ENCODE measurements at places on chromosomes 12 and 14.

GRCh38 chr14:87457720-87458119 is 535.3 kb downstream of the GALC start:
- DNase-seq, result no peak

- no peak for DNase-seq
Observed at GRCh38 chr14:104494483-104494882, 85.1 kb upstream of the C14orf180 start.

DNA sequence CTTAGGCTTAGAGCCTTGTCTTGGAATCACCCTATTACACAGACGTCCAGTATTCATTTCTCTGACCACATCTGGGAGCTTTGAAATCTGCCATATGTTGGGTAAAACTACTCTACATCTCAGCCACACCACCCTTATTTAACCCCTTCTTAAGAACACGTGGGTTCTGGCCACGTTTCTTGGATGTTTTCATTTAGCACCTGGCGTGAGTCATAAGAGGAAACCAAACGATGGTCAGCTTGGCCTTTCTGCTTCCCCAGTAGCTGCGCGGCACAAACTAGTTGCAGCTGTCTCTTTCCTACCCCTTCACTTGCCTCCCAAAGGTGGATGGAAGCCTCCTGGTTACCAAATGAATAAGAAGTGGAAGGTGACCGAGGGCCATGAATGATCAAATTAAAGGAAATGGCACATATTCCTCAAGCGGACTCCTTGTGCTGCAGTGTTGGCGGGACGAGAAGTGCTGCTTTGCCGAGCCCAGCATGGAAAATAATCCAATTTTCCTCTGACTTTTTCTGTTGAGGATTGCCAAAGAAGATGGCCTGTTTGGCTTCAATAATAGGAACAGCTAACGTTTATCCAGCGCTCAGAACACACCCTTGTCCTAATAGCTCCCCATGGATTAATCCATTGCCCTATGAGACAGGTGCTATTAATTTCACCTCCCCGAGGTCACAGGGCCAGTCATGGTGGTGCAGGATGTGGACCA is 154.1 kb downstream of the ZNF664 start:
- DNase-seq, result no peak

DNA sequence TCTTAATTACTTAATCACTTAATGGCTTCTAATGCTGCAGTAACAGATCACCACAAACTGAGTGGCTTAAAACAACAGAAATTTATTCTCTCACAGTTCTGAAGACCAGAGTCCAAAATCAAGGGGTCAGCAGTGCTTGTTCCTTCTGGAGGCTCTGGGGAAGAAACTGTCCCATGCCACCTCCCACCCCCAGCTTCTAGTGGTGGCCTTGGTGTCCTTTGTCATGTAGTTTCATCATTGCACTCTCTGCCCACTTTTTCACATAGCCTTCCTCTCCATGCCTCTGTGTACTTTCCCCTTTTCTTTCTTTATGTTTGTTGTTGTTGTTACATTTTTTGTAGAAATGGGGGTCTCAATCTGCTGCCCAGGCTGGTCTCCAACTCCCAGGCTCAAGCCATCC is 16.1 kb upstream of the UBC start:
- peak; percentile 11 for DNase-seq

DNA sequence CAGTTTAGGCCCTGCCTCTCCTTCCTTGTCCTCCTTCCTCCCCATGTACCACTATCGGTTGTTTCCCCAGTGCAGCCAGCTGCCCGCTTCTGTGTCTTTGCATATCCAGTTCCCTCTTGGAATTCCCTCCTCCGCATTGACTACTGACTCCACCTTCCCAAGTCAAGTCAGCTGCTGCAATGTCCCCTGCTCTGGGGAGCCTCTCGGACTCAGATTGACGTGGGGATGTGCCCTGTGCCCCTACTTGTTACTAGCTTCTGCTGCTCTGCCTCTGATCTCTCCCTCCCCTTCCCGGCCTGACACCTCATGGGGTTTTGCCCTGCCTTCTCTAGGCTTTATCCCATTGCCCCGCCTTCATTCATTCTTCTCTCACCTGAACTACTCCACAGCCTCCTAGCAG is 2.1 kb upstream of the CD9 start:
- no peak for DNase-seq

- peak; percentile 44 for DNase-seq
Observed at GRCh38 chr12:57627501-57628279, 5.3 kb downstream of the B4GALNT1 start.

DNA sequence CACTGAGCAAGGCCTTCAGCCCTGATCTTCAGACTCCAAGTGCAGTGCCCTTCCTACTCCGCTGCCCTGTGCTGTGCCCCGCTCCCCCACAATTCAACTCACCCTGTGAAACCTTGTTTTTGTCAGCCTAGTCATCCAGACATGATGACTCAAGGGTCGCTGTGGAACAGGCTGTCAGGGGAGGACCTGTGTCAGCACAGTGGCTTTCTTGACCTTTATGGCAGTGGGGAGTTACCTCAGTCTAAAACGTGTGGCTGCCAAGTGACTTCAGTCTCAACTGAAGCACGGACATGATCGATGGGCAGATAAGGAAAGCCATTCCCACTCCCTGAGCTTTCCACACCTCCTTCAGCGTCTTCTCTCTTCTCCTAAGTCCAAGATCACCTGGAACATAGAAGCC is 16.3 kb upstream of the FLVCR2 start:
- no peak for DNase-seq

GRCh38 chr14:89444044-89444443 is 27.0 kb upstream of the FOXN3 start:
- DNase-seq, result no peak

DNA sequence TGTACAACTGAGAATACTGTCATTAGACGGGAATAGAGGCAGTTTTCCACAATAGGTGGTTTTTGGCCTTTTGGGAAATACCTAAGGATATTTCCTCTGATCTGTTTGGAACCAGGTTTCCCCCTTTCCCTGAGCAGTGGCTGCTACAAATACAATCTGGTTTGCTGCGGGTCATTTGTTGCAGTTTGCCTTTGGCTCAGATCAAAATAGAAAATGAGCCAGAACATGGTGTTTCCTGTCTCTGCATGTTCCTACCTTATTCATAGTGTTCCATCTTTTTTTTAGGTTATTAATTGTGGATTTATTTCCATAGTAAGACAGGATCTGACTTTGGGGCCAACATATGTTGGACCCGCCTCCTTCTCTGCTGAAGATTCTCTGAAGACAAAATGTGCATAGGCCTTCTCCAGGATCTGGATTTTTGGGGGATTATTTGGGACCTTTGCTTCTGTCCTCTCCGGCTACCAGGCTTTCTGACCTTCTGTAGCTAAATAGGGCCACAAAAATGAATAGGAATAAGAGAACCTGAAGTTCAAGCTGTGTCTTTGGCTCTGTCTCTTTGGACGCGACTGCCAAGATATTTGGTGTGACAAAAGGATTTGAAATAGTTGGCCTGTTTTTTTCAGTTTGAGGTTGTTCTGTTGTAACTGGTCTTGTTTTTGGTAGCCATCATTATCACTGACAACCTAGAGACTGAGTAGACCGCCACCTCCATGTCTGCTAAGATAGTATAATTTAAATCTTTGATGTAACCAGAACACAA is 146.9 kb downstream of the PRKCH start:
- no peak for DNase-seq

- no peak for DNase-seq
Observed at GRCh38 chr12:131035245-131035681, 81.6 kb downstream of the ADGRD1 start.

DNA sequence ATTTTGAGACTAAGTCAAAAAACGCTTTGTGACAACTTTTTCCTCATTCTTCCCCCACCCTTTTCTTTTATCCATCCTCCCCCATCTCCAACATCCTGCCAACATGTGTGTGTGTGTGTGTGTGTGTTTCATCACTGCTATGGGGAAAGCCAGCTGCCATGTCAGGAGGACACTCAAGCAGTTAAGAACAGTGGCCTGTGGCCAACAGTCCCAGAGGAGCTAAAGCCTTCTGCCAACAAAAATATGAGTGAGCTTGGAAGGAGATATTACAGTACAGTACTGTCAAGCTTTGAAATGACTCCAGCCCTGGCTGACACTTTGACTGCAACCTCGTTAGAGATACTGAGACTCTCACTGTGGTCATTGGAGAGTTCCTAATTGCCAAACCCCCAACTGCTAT is 5.0 kb upstream of the CSRP2 start:
- DNase-seq, result no peak

Data from right forelimb (tissue), 1 donor.